ENCODE measurements at places on chromosomes 12 and 14.

GRCh38 chr14:68111853-68112270, 292.3 kb downstream of the RAD51B start:
- no peak for DNase-seq
- no peak overlapping the region for H3K27ac ChIP-seq
- H3K4me1 ChIP-seq: peaks cover 18% of the 10 kb centered on the region
- no peak overlapping the region for H3K4me3 ChIP-seq
- no peaks in the 10 kb centered on the region for H3K27me3 ChIP-seq
- no peaks in the 10 kb centered on the region for H3K36me3 ChIP-seq

- no peak overlapping the region for H3K27ac ChIP-seq
- H3K27me3 ChIP-seq: no peaks in the 10 kb centered on the region
- no peak for DNase-seq
- H3K4me1 ChIP-seq: no peaks in the 10 kb centered on the region
- H3K4me3 ChIP-seq: no peak overlapping the region
Observed at GRCh38 chr14:69530095-69530494, 44.6 kb downstream of the CCDC177 start.

DNA sequence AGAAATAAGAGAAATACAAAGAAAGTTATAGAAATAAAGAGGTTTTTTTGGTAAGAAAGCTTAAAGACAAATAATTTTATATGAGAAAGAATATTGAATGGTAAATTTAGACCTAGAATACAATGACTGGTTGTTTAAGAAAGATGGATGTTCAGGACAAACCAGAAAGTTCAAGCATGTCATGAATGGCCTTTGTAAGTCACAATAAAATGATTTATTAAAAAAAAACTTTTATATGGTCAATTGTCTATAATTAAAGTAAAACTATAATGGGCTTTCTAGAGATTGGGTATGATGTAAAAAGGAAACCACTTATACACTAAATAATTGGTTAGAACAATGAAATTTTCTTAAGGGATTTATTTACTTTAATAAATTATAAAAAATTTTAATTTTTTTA, 19.8 kb upstream of the CAPRIN2 start:
- H3K36me3 ChIP-seq: peaks cover 33% of the 10 kb centered on the region
- H3K4me3 ChIP-seq: no peak overlapping the region
- DNase-seq: peak; percentile 34
- peaks cover 7% of the 10 kb centered on the region for H3K4me1 ChIP-seq

DNA sequence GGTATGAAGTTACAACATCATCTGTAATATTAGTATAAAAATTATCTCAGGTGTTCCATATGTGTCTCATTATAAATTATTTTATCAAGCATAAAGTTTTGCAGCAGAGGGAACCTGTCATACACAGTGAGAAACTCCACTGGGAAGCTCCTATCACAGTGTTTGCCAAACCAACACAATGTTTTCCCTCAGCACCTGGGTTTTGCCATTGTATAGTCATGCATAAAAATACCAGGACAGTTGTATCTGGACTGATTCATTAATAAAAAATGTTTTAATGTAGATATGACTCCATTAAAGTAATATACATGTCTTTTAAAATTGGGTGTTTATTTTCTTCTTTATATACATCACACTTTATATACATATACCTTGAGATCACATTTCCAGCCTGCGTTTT, 56.6 kb downstream of the METTL25 start:
- H3K4me1 ChIP-seq: no peaks in the 10 kb centered on the region
- no peak overlapping the region for H3K4me3 ChIP-seq
- H3K36me3 ChIP-seq: no peaks in the 10 kb centered on the region
- no peaks in the 10 kb centered on the region for H3K27me3 ChIP-seq
- DNase-seq: no peak

GRCh38 chr12:61563665-61564450, 696.3 kb upstream of the USP15 start:
- H3K4me3 ChIP-seq: no peak overlapping the region
- DNase-seq: no peak
- H3K36me3 ChIP-seq: no peaks in the 10 kb centered on the region
- H3K27me3 ChIP-seq: no peaks in the 10 kb centered on the region

DNA sequence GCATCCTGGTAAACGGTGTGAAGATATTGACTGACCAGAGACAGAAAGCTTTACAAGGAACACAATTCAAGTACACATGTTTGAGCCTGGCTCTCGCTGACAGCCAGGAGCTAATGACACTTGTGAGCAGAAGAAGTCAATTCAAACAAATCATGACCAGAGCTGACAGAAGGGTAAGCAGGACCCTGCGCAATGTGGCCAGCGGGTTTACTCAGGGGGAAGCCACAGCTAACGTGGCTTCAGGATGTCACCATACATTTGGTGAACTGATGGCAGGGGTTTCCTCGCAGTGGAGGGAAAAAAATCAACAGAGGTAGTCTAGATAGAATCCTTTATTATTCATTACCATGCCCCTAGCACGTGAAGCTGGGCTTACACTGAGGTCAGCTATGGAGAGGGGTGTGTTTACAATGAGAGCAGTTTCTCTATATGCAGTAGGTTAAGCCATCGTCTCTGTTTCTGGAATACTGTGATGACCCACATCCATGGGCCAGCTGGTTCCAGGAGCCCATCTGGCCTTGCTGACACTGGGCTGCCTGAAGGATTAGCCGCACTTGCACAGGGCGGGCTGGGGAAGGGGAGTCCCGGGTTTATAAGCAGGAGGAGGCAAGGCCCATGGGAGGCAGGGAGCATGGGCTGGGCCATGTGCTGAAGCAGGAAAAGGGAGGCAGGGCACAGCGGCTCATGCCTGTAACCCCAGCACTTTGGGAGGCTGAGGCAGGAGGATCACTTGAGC, 198.2 kb upstream of the PRMT8 start:
- H3K27ac ChIP-seq: no peak overlapping the region
- no peaks in the 10 kb centered on the region for H3K27me3 ChIP-seq
- no peaks in the 10 kb centered on the region for H3K4me1 ChIP-seq
- no peaks in the 10 kb centered on the region for H3K36me3 ChIP-seq

- no peak overlapping the region for H3K4me3 ChIP-seq
- no peaks in the 10 kb centered on the region for H3K27me3 ChIP-seq
- DNase-seq: no peak
- no peaks in the 10 kb centered on the region for H3K4me1 ChIP-seq
Observed at GRCh38 chr14:75941030-75941429, 40.8 kb downstream of the TGFB3 start.

Data from GM23338 (cell line).